ENCODE measurements at places on chromosomes 13 and 19.

DNA sequence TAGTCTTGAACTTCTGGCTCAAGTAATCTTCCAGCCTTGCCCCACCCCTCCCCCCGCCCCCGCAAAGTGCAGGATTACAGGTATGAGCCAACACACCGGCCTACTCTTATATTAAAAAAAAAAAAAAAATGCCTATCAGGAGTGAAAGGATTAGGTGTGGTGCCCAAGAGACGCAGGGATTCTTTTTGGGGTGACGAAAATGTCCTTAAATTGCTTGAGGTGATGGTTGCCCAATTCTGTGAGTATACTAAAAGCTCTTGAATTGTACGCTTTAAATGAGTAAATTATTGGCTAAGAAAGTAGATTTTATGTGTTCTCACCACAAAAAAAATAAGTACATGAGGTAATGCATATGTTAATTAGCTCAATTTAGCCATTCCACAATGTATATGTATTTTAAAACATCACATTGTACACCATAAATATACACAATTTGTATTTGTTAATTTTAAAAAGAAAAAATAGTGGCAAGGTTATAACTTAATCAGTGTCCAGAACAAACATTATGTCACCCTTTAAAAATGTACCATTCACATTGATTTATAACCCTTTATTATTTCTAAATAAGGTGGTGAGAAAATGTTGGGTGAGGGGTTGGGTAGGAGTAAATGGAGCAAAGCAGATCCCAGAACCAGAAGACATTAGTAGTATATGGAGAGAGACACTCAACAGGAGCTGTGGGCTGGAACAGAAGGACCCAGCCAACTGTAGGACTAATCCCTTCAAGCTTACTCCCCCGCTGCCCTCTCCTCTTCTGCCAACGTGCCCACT is 3.9 kb downstream of the IGSF23 start:
- DNase-seq: no peak

DNA sequence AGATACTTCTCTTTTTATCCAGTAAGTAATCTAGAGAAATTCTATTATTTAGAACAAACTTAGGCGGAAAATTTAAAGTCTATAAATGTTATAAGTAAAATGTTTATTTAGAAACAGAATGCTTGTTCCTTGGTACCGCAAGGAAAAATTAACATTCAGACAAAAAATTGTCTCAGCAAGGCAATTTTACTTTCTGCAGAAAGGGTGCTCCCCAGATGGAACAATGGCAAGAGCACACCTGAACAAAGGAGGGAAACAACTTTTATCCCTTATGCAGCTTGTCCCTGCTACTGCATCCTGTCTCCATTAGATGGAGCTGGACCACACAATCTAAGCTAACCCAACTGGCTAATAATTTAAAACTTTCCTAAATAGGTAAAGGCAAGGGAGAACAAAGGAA is 6.5 kb upstream of the ZNF708 start:
- no peak for DNase-seq

DNA sequence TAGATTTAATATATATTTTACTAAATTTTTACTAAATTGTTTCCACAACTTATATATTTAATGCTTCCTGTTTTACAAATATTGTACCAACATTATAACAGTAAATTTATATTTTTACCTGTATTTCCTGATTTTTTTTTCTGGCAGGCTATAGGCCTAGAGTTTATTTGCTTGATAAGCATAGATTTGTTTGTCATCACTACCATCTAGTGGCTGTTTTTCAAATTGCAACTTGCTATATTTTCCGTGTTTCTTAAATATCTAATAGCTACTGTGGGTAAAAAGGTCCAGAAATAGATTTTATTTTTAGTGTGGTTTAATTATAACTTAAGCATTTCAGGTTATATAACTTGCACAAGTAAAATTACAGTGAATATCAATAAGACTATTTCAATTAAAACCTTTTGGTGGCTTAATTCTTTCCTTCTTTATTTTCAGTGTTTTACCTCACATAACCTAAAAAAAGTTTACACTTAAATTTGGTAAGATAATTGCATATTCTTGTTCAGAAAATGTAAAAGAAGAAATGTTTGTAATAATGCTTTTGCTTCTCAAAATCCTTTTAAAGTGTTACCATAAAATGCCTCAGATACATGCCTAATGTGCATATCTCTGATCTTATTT is 60.6 kb downstream of the NDFIP2 start:
- DNase-seq: no peak

DNA sequence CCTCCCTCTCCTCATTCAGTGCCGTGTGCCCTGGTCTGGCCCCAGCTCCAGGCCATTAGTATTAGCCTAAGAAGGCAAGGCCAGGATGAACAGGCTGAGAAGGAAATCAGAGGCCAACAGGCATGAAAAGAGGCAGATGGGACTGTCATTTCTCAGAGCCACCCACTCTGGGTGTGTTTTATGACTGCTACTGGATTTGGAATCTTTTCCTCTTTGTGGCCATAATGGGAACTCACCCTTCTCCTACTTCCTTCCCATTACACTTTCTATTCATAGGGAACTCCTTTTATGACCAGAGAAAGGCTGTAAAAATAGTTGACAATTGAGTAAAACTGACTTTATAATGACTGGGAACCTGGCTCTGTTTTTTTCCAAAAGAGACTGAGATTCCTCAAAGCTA is 17.7 kb downstream of the CEACAM8 start:
- no peak for DNase-seq

DNA sequence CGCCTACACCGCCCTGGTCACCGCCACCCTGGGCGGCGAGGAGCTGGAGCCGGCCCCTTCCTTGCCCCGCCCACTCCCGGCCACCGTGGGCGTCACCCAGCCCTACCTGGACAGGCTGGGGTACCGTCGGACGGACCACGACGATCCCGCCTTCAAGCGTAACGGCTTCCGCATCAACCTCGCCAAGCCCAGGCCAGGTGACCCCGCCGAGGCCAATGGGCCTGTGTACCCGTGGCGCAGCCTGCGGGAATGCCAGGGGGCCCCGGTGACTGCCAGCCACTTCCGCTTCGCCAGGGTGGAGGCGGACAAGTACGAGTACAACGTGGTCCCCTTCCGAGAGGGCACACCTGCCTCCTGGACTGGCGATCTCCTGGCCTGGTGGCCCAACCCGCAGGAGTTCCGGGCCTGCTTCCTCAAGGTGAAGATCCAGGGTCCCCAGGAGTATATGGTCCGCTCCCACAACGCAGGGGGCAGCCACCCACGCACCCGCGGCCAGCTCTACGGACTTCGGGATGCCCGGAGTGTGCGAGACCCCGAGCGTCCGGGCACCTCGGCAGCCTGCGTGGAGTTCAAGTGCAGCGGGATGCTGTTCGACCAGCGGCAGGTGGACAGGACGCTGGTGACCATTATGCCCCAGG is 7.0 kb downstream of the CILP2 start:
- DNase-seq: no peak

GRCh38 chr19:45677351-45678230 is 9.6 kb downstream of the GIPR start:
- peak; percentile 54 for DNase-seq

DNA sequence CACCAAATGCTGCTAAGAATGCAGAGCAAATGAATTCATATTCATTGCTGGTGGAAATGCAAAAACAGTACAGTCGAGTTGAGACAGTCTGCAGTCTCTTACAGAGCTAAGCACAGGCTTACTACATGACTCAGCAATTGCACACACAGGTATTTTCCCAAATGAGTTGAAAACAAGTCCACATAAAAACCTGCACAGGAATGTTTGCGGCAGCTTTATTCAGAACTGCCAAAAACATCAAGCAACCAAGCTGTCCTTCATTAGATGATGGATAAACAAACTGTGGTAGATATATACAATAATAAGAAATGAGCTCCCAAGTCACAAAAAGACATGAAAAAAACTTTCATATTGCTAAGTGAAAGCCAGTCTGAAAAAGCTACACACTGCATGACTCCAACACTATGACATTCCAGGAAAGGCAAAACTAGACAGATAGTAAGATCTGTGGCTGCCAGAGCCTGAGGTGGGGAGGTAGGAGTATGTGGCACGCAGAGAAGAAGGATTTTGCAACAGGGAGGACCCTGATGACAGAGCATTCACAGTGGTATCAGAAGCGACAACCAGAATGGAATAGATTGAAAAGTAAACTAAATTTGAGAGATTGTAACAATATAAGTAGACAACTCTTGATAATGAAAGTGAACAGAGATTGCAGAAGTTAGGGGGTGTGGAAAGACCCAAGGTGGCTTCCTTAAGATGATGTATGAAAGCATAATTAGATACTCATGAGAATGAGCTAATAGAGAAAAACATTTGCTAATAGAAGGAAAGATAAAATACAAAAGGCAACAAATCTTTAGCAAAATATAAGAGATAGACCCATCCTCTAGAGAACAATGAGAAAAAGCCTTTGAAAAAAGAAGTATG is 52.7 kb downstream of the TSC22D1 start:
- no peak for DNase-seq

DNA sequence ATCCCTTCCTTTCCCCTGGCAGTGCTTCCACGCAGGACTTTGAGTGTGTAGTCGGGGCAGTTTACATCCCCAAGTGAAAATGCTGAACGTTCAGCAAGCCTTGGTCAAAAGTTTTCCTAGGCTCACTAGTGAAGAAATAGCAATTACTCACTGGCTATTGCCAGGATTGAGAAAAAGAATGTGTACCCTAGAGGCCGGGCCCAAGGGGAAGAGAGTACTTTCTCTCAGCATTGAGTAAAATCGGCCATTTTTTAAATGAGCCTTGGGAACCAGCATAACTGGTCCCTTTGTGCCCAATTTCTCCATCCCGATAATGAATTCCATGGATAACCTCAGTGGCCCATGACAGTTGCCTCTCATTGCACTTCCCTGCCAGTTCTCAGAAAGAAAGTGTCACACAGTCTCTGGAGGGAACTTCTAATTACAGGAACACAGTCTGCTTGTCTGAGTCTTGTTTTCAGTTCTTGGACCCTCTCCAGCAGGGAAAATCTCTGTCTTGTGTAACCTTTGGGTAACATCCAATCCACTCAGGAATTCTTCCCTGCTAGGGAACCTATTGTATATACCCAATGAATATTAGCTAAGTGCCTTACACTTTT is 7.3 kb upstream of the OR7D2 start:
- no peak for DNase-seq

DNA sequence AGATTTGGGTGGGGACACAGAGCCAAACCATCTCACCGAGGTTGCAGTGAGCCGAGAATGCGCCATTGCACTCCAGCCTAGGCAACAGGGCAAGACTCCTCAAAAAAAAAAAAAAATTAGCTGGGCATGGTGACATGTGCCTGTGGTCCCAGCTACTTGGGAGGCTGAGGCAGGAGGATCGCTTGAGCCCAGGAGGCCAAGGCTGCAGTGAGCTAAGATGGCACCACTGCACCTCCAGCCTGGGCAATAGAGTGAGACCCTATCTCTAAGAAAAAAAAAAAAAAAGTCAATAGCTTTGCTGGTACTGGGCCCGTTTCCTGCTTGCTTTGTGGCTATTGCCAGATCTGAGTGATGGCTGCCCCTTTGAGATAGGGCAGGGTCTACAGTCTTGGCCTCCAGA is 13.1 kb downstream of the ACP7 start:
- DNase-seq: no peak

DNA sequence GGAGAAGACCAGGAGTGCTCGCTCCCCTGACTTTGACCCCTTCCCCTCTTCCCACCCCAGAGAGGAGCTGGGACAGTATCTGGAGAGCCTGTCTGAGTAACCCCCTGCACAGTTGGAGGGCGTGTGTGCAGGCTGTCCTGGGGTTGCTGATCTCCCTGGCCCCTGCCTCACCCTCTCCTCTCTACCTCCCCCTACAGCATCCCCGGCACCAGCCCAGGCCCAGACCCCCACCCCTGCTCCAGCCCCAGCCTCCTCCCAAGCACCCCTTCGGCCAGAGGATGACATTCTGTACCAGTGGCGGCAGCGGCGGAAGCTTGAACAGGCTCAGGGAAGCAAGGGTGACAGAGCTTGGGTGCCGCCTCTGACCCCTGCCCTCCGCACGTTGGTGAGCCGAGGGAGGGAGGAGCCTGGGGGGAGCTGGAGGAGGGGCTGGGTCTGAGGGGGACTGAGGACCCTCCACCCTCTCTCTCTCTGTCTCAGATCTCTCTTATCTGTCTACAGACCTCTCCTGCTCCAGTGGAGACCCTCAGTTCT is 8.7 kb downstream of the PROSER3 start:
- no peak for DNase-seq

GRCh38 chr13:73336773-73337172 is 278.0 kb downstream of the KLF5 start:
- DNase-seq: no peak

DNA sequence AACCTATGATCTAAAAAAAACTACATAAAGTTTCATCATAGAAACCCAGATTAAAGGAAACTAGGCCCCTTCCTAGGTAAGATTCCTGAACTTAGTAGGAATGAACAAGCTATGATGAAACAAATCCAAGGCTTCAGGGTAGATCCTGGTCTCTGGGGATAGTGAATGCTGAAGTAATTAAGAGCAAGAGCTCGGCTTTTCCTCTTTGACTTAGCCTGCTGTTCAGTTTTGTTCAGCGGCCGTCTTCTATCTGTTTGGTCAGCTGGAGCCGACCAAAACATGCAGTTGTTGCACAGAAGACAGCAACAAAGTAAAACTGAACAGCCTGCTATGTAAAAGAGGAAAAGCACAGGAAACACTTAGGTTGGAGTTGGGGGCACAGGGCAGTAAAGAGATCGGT is 44.1 kb upstream of the RFXAP start:
- DNase-seq: no peak

DNA sequence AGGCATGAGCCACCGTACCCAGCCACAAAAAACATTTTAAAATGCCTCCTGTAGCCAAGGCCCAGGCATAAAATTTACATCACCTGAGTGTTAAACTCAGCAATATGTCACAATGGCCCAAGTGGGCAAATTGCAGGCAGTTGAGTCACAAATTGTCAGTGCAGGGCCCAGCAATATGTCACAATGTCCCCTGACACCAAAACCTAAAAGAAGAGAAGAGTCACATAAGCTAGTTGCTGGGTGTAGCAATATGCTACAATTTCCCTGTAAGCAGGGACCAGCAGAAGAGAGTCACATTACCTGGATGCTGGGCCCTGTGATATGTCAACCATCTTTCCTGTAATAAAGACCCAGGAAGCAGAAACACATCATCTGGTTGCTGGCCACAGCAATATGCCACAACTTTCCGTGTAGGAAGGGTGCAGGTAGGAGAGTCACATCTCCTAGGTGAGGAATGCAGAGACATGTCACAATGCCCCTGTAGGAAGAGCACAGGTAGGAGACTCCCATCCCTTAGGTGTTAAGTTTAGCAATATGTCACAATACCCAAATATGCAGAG is 136.0 kb upstream of the ZNF91 start:
- DNase-seq: no peak

- no peak for DNase-seq
Observed at GRCh38 chr19:36207605-36208252, 6.7 kb downstream of the ZNF565 start.

DNA sequence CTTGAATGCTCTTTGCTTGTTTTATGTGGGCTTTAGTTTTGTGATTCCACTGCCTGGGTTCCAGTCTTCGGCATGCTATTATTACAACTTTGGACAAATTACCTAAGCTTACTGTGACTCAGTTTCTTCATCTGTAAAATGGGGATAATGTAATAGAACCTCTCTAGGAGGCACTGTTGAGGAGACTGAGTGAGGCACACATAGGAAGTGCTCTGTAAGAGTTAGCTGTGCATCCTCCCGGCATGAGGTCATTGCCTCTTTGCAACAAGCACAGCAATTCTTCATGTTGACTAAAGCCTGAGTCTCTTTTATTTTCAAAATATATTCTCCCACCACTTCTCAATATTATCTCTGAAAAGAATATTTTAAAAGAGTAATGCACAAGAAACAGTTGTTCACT is 227.4 kb downstream of the DLEU7 start:
- DNase-seq: no peak
